ENCODE measurements at places on chromosomes 16 and 17.
A peak's percentile ranks its signal among the peaks of the same experiment; 100 is the strongest.

DNA sequence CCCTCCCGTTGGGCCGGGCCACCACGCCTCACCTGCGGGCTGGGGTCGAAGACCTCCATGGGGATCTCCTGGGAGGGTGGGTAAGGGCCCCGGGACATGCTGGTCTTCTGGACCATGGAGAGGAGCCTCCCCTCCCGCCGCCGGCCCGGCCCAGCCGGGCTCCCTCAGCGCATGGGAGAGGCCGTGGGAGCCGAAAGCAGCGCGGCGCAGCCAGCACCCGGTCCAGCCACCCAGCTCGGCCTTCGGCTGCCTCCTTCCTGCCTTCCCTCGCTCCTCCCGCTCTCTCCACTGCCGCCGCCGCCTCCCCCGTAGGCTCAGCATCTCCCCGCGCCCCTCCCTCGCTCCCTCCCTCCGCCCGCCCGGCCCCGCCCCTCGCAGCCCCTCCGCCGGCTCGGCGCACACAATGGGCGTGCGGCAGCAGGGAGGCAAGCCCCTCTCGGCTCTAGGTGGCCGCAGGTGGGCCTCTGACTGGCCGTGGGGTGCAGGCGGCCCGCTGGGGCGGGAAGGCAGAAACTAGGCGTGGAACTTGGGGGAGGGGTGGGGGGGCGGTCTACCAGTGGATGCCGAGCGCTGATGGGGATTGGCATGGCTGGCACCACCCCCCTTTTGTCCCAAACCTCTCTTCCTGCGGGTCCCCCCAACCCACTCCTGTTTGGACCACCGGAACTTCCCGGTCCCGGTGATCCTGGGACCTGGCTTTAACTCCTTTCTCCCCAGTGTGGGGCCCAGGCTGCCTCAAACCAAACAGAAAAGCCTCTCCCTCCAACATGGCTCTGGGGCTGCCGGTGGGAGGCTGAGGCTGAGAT is at the start of gene CACNB1:
Gene CACNB1 (minus strand): TSS at position 290 of the 806 bp plus-strand sequence. CDS start 174 bp downstream, at position 116.
- DNase-seq = peak; percentile 37

- no peak for DNase-seq
Observed at GRCh38 chr16:54326266-54326662, 39.7 kb upstream of the IRX3 start.

GRCh38 chr17:5812590-5812989 is 228.3 kb upstream of the NLRP1 start:
- DNase-seq = no peak

GRCh38 chr16:80710918-80711317 is 93.5 kb downstream of the CDYL2 start:
- no peak for DNase-seq

DNA sequence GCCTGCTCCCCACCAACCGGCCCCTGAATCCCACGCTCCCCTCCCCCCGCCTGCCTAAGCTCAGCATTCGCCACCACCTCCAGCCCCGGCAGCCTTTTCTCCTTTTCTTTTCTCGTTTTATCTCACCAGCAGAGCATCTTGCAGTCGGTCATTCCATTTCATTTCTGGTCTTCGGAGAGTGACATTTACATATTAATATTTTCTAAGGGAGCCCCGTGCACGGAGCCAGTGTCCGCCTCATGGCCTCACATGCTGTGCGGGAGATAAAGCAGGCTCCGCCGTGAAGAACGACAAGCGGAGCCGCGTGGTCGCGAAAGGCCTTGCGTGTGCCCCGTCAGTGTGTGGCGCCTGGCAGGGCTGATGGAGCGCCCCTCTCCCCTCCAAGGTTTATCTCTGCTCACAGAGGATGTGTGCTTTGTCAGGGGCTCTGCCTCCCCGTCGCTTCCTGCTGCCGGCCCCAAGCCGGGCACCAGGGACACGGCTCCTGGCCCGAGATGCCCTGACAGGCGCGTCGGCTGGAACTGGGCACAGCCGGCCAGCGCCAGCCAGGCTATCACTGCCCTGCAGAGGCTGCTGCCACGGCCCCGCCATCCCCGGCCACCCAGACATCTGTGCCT is 95.5 kb upstream of the GSE1 start:
- no peak for DNase-seq

GRCh38 chr17:31373150-31374093 is 18.1 kb upstream of the RAB11FIP4 start:
- DNase-seq = peak; percentile 52

- DNase-seq = no peak
Observed at GRCh38 chr17:67011527-67012175, 32.7 kb upstream of the CACNG1 start.

- no peak for DNase-seq
Observed at GRCh38 chr17:40345994-40346764, 18.4 kb downstream of the GJD3 start.

GRCh38 chr17:74981979-74982662 is 5.3 kb upstream of the CDR2L start:
- no peak for DNase-seq

- DNase-seq = peak; percentile 59
Observed at GRCh38 chr17:14289162-14289561, 11.7 kb upstream of the HS3ST3B1 start.

- no peak for DNase-seq
Observed at GRCh38 chr17:4710693-4711634, 532 bp downstream of the ARRB2 start.

- no peak for DNase-seq
Observed at GRCh38 chr16:81321039-81321438, 6.3 kb downstream of the GAN start.

DNA sequence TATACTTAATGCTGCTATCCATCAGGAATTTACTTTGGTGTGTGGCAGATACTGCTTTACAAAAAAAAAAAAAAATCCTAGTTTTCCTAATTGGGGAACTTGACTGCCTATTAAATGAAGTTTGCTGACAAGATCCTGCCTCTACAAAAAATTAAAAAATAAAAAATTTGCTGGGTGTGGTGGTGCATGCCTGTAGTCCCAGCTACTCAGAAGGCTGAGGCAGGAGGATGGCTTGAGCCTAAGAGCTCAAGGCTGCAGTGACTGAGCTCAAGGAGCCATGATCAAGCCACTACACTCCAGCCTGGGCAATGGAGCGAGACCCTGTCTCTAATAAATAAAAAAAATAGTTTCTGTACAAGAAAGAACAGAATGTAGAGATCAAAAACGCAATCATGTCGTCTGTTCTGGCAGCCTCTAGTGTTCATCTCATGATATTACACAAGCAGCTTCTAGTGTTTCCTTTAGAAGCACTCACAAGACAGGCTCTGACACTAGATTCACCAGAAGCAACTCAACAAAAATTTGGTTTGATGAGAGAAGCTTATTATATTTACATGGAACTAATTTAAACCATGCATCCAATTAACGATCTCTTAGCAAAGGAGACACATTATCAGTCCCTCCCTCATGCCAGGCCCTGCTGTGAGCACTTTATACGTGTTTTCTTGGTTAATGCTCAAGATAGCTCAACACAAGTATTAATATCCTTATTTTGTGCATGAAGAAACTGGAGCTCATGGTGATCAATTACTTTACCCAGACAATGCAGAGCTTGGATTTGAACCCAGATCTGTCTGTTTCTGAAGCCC is 6.8 kb upstream of the KRTAP17-1 start:
- peak; percentile 68 for DNase-seq

DNA sequence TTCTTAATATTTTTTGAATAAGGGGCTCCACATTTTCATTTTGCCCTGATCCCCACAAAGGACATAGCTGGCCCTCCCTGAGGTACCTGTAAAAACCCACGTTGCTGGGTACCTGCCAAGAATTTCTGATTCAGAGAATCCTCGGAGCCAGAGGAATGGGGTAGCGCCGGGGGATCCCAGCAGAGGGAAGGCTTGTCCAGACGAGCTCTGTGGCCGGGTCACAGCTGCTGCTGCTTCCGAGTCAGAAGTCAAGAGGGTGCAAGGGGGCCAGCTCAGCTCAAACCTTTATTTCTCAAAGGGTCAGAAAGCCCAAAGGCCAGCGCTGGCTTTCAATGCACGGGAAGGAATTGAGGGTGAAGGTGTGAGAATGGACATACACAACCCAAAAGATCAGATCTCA is 68.9 kb upstream of the SDK2 start:
- DNase-seq = peak; percentile 70

GRCh38 chr17:33234930-33235685 is 58.0 kb downstream of the ASIC2 start:
- DNase-seq = peak; percentile 97

- no peak for DNase-seq
Observed at GRCh38 chr17:8979715-8980114, 14.2 kb upstream of the PIK3R5 start.

DNA sequence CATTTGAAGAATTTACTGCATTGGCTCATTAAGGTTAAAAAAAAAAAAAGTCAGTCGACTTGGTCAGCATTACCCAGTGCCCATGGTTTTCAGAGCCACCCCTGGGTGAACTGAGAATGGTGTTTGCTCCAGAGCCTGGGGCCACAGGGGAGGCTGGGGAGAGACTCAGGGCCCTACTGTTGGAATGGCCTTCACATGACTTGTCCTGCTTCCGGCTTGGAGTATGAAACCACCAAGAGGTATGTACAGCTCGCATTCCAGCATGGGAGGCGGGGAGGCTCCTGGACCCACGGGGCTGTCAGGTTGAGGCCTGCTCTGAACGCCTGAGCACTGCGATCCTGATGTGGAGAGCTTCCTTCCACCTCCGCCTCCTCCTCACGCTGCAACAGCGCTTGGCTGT is 36.8 kb downstream of the MSI2 start:
- peak; percentile 94 for DNase-seq

DNA sequence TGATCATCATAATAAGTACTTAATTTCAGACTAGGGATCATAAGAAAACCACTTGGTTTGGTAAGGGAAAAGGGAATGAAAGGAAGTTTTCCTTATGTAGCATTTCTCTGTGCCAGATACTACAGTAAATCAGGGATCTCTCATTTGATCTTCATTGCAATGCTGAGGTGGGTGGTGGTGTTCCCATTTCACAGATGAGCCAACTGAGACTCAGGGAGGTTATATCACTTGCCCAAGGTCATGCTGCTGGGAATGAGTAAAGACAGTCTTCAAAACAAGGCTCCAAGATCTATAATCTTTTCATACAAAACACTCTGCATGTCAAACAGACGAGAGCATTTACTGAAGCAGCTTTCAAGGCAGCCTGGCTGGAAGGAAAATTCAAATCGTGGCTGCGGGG is 124.6 kb downstream of the GP2 start:
- no peak for DNase-seq

DNA sequence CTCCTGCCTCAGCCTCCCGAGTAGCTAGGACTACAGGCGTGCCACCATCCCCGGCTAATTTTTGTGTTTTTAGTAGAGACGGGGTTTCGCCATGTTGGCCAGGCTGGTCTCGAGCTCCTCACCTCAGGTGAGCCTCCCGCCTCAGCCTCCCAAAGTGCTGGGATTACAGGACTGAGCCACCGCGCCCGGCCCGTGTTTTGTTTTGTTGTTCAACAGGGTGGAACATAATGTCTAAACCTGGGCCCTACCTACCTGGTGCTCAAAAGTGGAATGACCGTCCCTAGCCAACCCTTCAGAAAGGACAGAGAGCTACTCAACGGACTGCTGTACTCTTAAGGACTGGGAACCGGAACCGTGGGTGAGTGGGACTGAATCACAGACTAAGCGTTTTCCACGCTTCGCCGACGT is 772 bp upstream of the KIF22 start:
- DNase-seq = no peak

DNA sequence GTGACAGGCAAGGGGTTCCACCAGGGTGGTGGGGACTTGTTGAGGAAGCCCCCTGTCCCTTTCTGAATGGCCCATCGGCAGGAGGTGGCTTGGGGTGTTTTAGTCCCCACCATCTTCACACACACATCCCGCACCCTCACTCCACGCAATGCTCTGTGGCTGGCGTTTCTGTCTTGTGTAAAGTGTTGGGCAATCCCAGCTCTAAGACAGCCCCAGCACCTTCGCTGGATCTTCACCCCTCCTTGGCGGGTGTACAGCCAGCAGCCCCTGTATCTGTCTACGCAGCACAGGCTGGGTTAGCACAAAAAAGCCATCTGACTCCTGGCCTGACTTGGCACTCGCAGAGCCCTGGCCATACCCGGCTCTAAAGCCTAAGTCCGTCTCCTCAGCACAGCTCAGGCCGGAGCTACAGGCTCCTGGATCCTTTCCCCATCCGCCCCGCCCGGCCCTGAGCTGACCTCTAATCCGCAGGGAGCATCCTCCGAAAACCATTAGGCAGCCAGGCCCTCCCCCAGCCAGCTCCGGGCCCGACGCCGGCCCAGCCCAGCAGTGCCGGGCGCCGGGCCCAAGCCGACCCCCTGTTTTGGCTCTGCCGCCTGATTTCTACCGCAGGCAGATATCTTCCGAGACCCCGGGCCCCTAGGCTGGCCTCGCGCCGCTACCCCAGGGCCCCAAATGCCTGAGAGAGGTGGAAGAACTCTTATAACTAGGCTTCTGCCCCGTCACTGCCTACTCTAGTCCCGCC is 42.4 kb upstream of the TAC4 start:
- no peak for DNase-seq

- no peak for DNase-seq
Observed at GRCh38 chr17:57259306-57259705, 3.0 kb downstream of the MSI2 start.

DNA sequence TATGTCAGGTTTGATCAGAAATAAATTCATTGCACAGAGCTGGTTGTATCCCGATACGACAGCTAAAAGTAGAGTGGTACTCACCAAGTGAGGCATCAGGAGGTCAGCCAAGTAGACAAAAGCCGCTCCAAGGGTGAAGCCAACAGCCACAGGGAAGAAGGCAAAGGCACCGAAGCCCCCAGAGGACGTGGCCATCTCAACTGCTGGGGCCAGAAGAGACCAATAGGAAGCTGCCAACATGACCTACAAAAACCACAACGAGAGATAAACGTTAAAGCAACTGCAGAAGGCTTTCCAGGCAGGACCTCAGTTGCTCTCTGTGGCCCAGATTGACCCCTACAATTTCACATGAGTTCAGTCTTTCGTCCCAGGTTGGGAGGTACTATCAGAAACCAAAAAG is 61.0 kb downstream of the SLC39A11 start:
- no peak for DNase-seq

DNA sequence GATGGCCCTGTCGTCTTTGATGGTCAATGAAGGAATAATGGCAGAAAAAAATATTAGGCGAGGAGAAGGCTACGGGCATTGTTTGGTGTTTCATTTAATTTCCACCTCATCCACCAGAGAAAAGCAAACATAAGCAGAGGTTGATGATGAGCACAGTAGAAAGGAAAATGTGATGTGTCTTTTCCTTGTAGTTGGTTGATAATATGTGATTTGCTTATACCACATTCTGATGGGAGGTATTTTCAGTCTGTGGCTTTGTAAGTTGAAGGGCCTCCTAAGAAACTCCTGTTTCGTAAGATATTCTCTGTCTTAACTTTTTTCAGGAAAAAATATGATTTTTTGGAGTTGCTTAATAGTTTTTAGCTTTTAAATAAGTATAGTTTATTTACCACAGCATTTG is 215.7 kb downstream of the PRKCA start:
- no peak for DNase-seq

GRCh38 chr17:47712330-47713023 is 18.5 kb downstream of the TBKBP1 start:
- DNase-seq = no peak

All from bronchial epithelial cell (primary cell).